ENCODE measurements at places on chromosomes 11 and 22. TPM values are rescaled to one million over a fixed set of nuclear protein-coding genes. Genes with fewer than 3 reads are reported as not detected.

AMOTL1 gene
- total RNA-seq: 38.1 TPM

DNA sequence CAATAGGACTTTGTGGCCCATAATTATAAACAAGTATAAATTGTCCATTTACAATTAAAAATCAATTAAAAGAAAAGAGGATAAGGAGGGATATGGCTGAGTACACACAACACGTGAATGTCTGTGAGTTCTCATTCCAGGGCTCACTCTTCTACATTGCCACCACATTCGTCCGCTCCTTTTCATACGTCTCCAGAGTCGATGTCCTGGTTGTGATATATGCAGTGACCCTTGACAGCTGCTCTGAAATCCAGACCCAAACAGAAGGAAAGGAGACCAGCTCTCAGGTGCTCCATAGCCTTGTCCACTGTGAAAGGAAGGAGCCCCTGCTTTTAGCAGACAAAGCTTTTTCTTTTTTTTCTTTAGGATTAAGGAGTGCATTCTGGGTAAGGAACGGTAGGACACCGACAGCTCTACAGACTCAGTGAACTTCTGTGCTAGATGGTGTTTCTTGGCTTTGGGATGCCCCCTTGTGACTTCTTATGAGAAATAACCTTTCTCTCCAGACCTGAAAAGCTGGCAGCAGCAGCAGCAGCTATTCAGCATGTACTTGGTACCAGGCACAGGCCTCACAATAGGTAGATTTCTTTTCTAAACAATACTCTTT is 19.7 kb upstream of the DNAJB13 start:
- peak; percentile 55 for DNase-seq

DNA sequence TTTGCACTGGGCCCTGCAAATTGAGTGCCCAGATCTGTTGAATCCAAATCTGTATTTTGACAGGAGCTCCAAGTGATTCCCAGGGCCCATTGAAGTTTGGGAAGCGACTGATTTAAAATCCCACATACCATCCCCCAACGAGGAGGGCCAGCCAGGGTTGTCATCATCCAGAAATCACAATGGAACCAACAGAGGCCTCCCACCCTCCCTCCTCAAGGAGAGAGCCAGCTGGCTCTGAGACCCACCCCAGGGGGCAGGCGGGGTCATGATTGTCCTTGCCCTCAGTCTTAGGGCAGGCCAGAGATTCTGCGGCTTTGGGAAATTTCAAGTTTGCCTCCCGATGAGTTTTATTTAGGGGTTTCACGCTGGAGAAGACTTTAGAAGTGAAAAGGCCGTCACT is 358.2 kb downstream of the MN1 start:
- no peak for DNase-seq

DNA sequence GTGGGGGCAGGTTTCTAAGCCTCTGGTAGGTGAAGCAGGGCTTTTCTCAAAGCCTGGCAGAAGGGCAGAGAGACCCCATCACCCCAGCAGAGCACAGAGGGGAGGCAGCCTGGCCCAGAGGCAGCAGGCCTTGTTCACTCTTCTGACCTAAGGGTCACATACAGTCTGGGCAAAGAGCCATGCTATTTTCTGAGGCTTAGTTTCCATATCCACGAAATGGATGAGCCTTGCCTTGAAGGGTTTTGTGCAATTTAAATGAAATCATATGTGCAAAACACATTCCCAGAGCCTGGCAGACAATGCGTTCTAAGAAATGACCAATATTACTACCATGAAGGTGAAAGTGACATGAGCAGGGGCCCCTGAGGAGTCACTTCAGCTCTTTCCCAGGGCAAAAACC is 44.5 kb downstream of the HIRA start:
- DNase-seq: no peak

- DNase-seq: no peak
Measured at GRCh38 chr11:104390651-104391050, 226.7 kb upstream of the PDGFD start.

DNA sequence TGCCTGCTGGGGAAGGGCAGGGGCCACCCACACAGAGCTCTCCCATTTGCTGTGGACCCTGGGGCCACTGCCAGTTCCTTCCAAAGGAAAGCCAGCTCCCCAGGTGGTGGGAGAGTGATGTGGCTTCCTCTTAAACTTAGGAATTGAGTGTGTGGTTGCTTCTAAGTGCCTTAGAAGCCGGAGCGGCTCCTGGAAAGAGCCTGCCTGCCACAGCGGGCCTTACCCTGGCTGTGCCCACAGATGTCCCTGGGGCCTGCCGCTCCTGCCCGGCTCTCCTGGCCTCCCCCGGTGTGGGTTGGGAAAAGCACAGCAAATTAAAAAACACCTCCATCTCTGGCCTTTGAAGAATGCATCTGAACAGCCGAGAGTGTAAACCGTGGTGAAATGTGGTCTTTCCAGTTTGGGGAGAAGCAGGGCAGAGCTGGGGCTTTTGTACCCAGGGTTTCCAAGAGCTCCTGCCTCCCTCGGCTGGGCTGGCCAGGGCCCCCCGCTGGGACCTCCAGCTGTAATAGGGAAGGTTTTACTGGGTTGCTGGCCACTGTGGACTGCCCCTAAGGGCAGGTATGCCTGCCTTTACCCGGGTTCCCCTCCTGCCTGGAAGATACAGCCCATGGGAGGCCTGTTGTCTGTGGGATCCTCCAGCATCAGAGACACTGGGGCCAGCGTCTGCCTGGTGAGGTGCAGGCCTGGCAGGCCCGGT is 30.2 kb downstream of the LRP5 start:
- DNase-seq: no peak

- peak; percentile 79 for DNase-seq
Measured at GRCh38 chr11:6968816-6969215, 42.6 kb downstream of the ZNF215 start.

CRACR2B gene
- total RNA-seq: 1.8 TPM

ANGPTL5 gene
- not detected for total RNA-seq

- no peak for DNase-seq
Measured at GRCh38 chr11:65435981-65436411, 13.4 kb downstream of the NEAT1 start.

GRCh38 chr11:86013713-86014112 is 55.2 kb downstream of the PICALM start:
- DNase-seq: no peak

PATE2 gene
- total RNA-seq: not detected
